PC-3 (cell line): ENCODE measurements at places on chromosomes 2 and 18. TPM values are rescaled to one million over a fixed set of nuclear protein-coding genes. Genes with fewer than 3 reads are reported as not detected.

DNA sequence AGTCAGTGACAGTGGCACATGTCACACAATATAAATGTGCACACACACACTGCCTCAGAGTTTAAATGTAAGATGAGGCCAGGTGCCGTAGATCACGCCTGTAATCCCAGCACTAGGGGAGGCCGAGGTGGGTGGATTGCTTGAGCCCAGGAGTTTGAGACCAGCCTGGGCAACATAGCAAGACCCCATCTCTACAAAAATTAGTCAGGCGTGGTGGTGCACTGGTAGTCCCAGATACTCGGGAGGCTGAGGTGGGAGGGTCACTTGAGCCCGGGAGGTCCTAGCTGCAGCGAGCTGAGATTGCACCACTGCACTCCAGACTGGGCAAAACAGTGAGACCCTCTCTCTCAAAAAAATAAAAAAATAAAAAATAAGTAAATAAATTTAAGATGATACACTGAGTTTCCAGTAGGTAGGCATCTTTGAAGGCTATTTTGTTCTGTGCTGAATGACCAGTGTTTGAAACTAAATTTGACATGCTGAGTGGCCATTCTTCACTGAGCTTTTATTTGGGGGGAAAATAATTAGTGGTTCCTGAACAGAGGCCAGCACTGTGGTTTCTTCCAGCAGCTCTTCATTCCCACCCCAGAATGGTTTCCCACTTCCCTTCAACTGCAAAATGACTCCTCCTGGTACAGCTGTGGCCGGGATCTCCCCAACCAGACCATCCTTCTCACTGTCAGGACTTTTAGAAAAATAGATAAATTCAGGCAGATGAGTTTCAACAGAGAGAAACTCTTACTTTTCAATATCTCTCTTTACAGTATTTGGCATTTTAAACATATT is 44.9 kb downstream of the PSMG2 start:
- no peak for DNase-seq

SMIM21 gene
- total RNA-seq: not detected in 2 replicates

- DNase-seq: no peak
These were observed 23.5 kb downstream of the CHMP1B start for GRCh38 chr18:11874676-11875075.

PRKAG3 gene
- total RNA-seq: not detected in 2 replicates

GRCh38 chr2:164839914-164840457 is 1.6 kb downstream of the COBLL1 start:
- DNase-seq: peak; percentile 66

GRCh38 chr2:206217166-206217565 is 57.3 kb upstream of the ZDBF2 start:
- no peak for DNase-seq

RFX8 gene
- total RNA-seq: 0.46 and 0.77 TPM in 2 replicates

EFR3B gene
- total RNA-seq: 4.6 and 7.9 TPM in 2 replicates

GRCh38 chr18:3623769-3624545 is 174.0 kb downstream of the TGIF1 start:
- DNase-seq: peak; percentile 98

GRCh38 chr2:88165332-88166003 is 4.7 kb upstream of the THNSL2 start:
- DNase-seq: no peak

DNA sequence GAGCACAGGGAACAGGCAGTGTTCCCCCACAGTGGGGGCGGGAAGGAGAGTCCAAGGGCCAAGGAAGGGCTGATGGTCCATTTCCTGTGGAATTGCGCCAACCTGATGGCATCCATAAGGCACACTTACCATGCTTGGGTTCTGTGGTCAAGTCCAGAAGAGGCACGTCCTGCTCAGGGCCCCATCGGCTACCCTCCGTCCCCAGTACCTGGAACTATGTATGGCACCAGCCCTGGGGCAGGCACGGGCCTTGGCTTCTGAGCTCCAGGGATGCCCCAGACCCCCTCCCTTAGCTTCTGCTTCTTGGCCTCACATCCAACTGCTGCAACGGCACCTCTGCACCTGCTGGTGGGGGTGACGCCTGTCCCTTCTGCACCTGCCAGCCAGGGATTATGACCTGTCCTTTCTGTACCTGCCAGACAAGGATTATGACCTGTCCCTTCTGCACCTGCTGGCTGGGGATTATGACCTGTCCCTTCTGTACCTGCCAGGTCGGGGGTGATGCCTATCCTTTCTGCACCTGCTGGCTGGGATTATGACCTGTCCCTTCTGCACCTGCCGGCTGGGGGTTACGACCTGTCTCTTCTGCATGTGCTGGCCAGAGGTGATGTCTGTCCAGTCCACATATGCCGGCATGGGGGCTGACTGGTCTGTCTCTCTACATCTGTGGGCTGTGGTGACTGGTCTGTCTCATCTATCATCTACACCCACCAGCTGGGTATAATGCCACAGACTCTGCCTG is 45.4 kb upstream of the SNTG2 start:
- no peak for DNase-seq

CKAP2L gene
- total RNA-seq: 16.0 and 20.7 TPM in 2 replicates

- no peak for DNase-seq
These were observed 950.3 kb downstream of the TSN start for GRCh38 chr2:122705746-122706145.

DNA sequence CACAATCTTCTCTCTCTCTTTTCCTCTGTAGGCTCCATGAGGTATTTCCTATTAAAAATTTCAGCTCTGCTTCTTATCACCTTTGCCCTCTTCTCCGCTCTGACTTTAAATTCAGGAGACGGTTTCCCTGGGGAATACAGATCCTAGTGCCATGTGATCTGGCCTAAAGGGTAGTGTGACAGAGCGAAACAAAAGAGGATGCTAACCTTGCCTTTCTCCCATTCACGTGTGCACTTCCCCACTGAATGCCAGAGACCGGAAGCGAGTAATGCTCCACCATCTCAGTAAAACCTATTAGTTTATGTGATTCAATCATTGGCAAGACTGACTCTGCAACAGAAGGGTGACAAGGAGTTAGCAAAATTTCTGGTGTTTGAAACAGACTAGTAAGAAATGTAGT is 358.3 kb downstream of the ZNF521 start:
- DNase-seq: no peak

DNA sequence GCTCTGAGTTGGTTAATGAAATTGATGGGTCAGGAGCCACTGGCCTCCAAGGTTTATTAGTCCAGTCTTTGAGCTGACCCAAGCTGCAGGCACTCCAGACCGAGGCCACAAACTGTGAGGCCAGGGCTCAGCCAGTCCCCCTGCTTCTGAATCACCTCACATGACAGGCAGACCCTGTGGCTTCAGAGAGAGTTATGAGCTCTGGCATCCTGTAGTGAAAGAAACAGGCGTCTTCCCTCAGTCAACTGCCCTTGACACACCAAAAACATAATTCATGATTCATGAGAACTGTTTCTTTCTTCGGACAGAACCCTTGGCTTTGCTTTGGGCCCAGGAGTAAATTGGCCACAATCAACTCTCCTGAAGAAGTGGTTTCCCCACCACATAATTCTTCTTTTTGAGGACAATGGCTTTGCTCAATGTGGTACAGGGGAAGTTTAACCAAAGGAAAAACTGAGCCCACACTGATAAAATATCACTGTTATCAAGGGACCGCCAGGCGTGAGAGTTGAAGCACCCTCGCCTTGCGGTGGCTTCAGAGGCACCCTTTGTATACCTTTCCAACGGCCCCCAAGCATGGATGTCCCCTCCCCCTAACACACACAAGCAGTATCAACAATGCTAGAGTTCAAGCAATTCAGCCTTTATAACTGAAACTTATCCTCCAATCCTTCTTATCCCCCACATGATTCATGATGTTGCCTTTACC is 226.9 kb downstream of the CYRIA start:
- DNase-seq: no peak

GRCh38 chr2:141513853-141514252 is 617.0 kb downstream of the LRP1B start:
- DNase-seq: no peak

DNA sequence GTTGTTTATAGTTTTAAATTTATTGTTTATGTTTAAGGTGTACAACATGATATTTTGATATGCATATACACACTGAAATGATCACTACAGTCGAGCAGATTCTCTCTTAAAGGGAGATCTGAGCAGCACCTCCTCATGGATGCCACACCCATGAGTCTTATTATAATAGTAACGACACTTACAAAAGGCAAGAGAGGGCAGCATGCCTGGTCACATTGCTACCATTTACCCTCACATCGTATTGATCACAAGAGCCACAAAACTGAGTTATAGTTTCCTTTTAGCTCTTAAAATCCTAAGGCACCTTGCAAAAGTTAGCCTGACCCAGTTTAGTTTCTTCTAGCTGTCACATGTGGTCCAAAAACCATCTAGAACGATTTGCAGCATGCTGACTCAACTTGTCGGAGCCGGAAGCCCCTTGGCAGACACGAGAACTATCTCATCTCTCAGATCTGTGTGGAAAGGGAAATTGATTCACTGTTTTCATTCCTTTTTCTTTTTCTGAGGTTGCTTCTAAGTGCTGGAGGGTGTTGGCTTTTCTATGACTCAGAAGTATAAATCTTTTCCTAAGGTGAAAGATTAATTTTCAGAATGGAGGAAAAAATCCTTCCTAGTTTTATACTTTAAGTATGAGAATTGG is 85.3 kb downstream of the CDC42EP3 start:
- DNase-seq: peak; percentile 95

PGAP1 gene
- 3.5 and 4.5 TPM in 2 replicates for total RNA-seq

CHRNG gene
- not detected in 2 replicates for total RNA-seq

- DNase-seq: no peak
These were observed 353.1 kb downstream of the RND3 start for GRCh38 chr2:150134223-150134857.

DNA sequence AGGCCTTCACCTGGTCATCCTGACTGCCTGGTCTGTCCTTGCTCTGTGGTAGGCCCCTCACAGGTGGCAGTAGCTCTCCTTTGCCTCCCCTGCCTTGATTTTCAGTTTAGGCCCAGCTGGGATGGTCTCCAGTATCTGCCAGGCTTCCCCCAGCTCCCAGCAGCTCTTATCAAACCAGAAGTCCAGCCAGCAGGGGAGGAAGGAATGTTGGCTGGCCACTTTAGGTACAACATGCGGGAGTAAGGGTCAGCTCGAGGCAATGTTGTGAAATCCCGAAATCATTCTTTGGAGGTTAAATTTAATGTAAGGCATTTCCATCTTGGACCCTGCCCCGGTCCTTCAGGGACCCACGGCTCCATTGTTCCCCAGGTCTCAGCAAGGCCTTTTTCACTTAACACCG is 16.8 kb downstream of the ATP6V1C2 start:
- DNase-seq: no peak

ANO7 gene
- total RNA-seq: 2.6 and 2.9 TPM in 2 replicates

GNLY gene
- not detected in 2 replicates for total RNA-seq

GRCh38 chr2:129730979-129731378 is 248.5 kb upstream of the RAB6C start:
- no peak for DNase-seq

- peak; percentile 48 for DNase-seq
These were observed 40.5 kb downstream of the MTHFD2 start for GRCh38 chr2:74238879-74239278.

CFC1 gene
- not detected in 2 replicates for total RNA-seq
